ENCODE measurements at places on chromosomes 7 and 10. TPM values are rescaled to one million over a fixed set of nuclear protein-coding genes. Genes with fewer than 3 reads are reported as not detected.

DNA sequence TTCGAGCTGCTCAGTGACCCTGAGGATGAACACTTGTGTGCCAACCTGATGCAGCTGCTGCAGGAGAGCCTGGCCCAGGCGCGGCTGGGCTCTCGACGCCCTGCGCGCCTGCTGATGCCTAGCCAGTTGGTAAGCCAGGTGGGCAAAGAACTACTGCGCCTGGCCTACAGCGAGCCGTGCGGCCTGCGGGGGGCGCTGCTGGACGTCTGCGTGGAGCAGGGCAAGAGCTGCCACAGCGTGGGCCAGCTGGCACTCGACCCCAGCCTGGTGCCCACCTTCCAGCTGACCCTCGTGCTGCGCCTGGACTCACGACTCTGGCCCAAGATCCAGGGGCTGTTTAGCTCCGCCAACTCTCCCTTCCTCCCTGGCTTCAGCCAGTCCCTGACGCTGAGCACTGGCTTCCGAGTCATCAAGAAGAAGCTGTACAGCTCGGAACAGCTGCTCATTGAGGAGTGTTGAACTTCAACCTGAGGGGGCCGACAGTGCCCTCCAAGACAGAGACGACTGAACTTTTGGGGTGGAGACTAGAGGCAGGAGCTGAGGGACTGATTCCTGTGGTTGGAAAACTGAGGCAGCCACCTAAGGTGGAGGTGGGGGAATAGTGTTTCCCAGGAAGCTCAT, 1.1 kb downstream of the DDIT4 start:
- peak; percentile 65 for DNase-seq

DNA sequence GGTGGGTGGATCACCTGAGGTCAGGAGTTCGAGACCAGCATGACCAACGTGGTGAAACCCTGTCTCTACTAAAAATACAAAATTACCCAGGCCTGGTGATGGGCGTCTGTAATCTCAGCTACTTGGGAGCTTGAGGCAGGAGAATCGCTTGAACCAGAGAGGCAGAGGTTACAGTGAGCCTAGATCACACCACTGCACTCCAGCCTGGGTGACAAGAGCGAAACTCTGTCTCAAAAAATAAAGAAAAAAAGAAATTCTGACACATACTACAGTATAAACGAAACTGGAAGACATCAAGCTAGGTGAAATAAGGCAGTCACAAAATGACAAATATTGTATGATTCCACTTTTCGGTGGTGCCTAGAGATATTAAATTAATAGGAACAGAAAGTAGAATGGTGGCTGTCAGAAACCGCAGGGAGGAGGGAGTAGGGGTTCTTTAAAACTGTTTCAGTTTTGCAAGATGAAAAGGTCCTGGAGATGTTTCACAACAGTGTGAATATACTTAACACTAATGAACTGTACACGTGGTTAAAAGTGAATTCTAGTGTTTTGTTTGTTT, 23.2 kb downstream of the PILRA start:
- no peak for DNase-seq

PILRB gene
- 119 TPM for total RNA-seq

- DNase-seq, result no peak
Measured at GRCh38 chr10:377228-377627, 242.0 kb downstream of the ZMYND11 start.

FAM237B gene
- not detected for total RNA-seq

DOCK1 gene
- total RNA-seq, result 28.4 TPM

LRIT1 gene
- total RNA-seq, result not detected

- no peak for DNase-seq
Measured at GRCh38 chr7:73483171-73483570, 38.9 kb downstream of the BAZ1B start.

NOS3 gene
- 13.0 TPM for total RNA-seq

DNA sequence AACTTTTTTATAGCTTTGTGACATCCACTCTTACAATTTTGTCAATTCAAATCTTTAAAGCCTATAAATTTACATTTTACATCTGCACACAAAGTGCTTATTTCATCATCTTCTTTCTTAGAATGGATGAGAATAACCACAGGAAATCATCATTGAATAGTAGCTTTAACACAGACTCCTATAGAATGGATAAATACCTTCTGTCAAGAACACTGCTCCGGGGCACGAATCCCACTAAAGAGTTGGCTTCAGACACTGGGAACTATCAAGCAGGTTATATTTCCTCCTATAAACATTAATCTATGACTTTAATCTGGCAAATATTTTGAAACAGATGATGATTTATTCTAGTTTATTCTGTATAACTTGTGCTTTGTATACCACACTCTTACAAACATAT, 269.7 kb upstream of the TPK1 start:
- no peak for DNase-seq

DNA sequence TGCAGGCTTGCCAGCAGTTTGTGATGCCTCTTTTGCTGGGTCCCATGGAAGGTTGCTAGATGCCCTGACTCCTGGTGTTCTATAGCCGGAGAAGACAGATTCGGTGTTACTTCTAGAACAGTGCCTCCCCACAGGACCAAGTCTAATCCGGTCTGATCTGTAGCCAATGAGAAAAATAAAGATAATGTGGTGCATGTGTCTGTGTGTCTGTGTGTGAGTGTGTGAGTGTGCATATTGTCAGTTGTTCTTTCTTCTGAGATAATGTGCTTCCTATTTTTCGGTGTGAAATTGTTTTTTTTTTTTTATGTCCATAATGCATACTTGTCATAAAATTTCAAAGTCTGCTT, 29.7 kb upstream of the ZNRF2 start:
- no peak for DNase-seq

DNA sequence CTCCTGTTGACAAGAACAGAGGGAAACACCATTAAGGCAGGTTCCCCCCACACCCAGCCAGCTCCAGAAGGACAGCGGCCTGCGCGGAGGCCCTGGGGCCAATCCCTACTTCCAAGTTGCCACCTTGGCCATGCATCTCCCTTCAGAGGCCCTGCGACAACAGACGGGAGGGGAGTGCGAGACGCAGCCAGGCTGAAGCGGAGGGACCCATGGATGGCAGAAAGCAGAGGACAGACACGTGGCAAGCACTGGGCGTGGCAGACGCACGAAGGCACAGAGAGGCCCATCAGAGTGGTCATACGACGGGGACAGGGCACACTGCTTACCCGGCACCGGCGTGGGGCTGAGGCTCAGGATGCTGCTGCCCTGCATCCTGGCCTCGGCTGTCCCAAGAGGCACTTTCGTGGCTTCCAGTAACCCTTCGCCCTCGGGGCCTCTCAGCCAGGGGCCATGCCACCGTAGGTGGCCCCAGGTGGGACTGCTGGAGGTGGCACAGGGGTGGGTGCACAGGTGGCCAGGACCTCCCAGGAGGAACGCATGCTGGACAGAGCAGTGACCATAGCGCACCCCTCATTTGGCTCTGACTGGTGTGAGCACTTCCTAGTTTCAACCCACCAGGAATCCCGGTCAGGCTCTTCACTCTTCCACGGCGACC, 11.4 kb downstream of the CXCL12 start:
- no peak for DNase-seq

- no peak for DNase-seq
Measured at GRCh38 chr10:88433565-88434186, 149.4 kb downstream of the RNLS start.

CYP3A7 gene
- not detected for total RNA-seq

PDK4 gene
- total RNA-seq, result 4.9 TPM

- DNase-seq, result no peak
Measured at GRCh38 chr7:138400400-138400886, 59.6 kb upstream of the TRIM24 start.

GRCh38 chr10:35208536-35208935, 81.9 kb downstream of the CREM start:
- no peak for DNase-seq

TEX47 gene
- total RNA-seq, result not detected

GRCh38 chr10:130109796-130110245, 809 bp downstream of the C10orf143 start:
- peak; percentile 89 for DNase-seq

DNA sequence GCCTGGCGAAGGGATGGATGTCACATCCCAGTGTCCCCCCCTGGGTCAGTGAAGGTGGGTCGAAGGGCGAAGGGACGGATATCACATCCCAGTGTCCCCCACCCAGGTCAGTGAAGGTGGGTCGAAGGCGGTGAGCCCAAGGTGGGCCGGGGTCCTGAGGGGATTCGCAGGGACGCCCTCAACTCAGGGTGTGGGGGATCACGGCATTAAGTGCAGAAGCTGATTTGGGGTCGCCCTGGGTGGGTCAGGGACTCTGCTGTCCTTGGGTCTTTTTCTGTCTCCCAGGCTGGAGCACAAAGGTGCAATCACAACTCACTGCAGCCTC, 21.9 kb downstream of the ADAP1 start:
- DNase-seq, result no peak

All from HT-29 (cell line).